Stimulated activated naive CD8-positive, alpha-beta T cell treated with anti-CD3 and anti-CD28 coated beads, Interleukin-15, amount 100 ng/mL, for 72 hours (primary cell): ENCODE measurements at places on chromosomes 4 and X.

DNA sequence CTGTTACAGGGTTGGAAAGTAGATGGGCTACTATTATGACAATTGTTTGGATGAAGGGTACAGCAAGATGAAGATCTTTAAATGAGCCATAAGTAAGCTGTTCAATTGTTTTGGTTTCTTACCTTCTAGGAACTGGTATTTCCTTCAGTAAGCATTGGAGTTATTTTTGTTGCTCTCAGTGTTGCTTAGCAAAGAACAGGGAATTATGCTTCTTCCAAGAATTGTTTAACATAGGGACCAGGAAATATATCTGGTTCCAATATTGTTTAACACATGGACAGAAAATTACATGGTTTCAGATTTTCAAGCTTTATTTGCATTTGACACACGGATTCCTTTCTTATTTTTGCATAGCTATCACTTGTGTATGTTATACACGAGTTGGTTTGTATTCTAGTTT lies 1999.0 kb downstream of the ARAP2 start:
- DNase-seq: no peak

DNA sequence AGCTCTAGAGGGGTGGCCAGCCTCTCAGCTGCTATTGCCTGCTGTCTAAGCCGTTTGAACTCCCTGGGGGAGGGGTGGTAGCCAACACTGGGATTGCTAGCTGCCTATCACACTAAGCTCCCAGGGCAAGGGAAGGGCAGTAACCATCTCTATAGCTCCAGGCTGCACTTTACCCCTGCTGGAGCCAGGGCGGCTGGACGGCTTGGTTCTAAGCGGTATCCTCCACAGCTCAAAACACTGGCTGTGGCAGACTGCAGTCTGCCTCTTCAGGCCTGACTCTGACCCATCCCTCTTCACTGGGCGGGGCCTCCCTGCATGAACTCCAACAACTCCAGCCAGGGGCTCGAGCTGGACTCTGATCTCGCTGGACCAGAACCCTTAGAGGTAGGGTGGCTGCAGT lies 55.3 kb upstream of the GNRHR start:
- no peak for DNase-seq

DNA sequence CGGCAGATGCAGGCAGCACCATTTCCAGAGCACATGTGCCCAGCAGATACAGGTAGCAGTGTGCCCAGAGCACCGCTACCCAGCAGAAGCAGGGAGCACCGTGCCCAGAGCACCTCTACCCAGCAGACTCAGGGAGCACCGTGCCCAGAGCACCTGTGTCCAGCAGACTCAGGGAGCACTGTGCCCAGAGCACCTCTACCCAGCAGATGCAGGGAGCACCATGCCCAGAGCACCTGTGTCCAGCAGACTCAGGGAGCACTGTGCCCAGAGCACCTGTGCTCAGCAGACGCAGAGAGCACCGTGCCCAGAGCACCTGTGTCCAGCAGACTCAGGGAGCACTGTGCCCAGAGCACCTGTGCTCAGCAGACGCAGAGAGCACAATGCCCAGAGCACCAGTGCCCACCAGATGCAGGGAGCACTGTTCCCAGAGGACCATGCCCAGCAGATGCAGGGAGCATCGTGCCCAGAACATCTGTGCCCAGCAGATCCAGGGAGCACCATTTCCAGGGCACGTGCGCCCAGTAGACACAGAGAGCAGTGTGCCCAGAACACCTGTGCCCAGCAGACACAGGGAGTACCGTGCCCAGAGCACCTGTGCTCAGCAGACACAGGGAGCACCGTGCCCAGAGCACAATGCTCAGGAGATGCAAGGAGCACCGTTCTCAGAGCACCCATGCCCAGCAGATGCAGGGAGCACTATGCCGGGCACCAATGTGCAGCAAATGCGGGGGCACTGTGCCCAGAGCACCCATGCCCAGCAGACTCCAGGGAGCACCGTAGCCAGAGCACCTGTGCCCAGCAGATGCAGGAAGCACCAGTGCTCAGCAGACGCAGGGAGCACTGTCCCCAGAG lies 236.4 kb downstream of the DHRSX start:
- DNase-seq: no peak

DNA sequence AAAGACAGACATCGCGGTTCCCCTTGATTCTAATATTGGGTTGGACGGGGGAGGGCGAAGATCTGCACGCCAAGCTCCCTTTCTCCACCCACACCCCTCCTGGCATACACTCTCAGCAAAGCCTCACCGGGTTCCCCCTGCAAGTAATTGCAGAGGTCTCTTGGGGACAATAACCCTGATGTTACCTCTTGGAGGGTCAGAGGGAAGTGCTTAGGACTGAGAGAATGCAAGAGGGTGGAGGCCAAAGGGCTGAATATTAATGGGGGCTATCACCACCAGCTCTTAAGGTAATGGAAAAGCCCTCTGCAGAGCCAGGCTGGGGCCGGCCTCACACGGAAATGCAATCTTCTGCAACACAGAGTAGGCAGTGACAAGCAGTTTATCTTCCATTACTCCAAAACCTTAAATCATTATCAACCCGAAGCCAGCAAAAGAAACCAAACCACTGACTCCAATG lies 344.1 kb upstream of the GATB start:
- DNase-seq: no peak

GRCh38 chr4:22299678-22300077 lies 216.2 kb downstream of the ADGRA3 start:
- DNase-seq: no peak

GRCh38 chr4:37528166-37528885 lies 157.8 kb downstream of the RELL1 start:
- DNase-seq: no peak

GRCh38 chr4:186441502-186441901 lies 113.9 kb downstream of the MTNR1A start:
- DNase-seq: no peak

DNA sequence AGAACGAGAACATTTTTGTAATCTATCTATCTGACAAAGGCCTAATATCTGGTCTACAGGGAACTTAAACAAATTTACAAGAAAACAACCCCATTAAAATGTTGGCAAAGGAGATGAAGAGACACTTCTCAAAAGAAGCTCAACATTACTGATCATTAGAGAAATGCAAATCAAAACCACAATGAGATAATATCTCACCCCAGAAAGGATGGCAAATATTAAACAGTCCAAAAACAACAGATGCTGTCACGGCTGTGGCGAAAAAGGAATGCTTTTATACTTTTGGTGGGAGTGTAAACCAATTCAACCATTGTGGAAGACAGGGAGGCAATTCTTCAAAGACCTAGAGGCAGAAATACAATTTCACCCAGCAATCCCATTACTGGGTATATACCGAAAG lies 2284.8 kb downstream of the ARAP2 start:
- no peak for DNase-seq

GRCh38 chr4:40182001-40182400 lies 14.8 kb upstream of the RHOH start:
- no peak for DNase-seq

DNA sequence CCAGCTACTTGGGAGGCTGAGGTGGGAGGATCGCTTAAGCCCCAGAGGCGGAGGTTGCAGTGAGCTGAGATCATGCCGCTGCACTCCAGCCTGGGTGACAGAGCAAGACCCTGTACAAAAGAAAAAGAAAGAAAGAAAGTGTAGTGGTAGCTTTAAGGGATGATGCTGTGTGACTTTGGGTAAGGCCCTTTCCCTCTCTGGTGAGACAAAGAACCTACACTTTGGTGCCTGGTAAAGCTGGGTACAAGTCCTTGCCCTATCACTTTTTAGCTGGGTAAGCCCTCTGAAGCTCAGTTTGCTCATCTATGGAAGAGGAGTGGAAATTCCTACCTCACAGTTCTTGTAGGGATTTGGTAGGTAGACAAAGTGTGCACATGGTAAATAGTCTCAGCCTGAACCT lies 1.7 kb upstream of the IQSEC2 start:
- DNase-seq: no peak

DNA sequence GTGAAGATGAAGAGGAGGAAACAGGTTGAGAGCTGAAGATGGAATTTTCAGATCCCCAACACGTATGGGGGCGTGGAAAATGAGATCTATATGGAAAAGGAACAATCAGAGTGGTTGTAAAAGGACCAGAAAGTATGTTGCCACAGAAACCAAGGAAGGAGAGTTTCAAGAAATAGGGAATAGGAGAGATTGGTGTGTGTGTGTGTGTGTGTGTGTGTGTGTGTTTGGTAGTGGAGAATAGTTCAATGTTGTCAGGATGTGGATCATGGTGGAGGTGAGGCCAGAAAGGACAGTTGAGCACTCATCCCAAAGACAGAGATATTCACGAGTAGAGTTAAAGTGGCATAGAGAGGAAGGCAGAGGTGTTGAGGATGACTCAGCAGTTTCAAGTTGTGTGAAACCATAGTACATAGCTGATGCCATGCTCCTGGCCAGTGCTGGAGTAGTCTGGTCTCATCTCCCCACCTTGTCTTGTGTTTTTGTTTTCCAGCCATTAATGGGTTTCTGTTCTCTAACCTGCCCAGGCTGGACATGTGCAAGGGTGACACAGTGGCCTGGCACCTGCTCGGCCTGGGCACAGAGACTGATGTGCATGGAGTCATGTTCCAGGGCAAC lies 36.1 kb downstream of the HEPH start:
- DNase-seq: no peak

GRCh38 chr4:157803845-157804521 lies 368.8 kb downstream of the GASK1B start:
- no peak for DNase-seq

DNA sequence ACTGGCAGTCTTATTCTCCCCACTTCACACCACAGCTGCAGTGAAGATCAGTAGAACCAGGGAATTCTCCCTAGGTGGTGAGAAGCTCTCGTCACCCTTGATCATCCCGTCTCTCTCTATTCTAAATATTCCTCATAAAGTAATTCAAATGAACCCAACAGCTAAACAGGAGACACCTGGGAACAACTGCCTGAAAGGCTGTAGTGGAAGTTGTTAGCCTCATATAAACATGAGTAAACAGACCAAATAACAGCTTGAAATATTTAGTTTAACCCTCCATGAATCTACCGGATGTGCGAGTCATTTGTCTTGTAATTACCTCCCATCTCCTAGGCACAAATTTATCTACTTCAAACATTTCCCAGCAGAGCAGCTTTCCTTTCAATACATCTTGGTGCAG lies 30.4 kb upstream of the APELA start:
- DNase-seq: no peak

GRCh38 chr4:16391196-16391595 lies 164.9 kb upstream of the TAPT1 start:
- DNase-seq: no peak

DNA sequence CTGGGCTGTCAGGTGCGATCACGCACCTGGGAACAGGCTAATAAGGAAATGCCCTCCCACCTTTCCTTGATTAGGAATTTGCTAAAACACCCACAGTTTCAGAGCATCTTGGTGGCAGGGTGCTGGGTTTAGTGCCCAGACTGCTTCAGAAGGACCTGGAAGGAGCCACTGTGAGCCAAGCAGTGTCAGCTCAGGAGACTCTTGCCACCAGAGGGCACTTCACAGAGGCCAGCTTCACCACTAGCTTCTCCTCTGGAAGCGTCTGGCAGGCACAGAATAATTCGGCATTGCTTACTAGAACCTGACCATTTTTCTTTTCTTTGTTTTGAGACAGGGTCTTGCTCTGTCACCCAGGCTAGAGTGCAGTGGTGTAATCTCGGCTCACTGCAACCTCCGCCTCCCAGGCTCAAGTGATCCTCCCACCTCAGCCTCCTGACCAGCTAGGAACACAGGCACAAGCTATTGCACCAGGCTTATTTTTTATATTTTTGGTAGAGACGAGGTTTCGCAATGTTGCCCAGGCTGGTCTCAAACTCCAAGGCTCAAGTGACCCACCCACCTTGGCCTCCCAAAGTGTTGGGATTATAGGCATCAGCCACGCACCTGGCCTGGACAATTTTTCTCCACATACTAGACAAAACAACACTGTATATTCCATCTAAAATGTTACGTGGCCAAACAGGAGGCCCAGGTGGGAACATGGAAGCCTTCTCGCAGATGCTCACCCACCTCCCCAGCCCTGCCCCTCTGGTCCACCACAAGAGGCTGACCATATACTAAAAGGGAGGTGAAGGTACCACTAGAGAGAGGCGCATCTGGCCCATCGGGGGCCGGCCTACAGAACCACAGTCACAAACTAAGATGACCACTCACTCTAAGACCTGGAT lies 14.1 kb downstream of the NOP14 start:
- DNase-seq: no peak

DNA sequence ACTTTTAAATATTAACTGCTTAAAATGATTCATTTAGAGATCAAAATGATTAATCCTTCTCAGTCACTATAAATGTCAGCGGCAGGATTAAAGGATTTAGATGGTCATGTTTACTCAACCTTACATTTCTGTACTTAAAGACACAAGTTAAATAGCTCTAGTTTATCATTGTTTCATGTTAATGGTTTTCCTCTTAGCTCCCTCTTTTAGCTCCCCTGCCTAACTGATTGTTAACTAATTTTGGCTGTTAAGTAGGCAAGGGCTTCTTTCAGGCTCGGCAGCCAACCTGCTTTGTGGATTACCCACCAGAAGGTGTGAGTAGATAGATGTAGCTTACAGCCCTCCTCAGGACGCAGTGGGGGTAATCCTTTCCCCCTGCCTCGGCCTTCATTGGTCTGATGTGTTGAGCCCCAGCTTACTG lies 96.0 kb downstream of the TENM3 start:
- no peak for DNase-seq

DNA sequence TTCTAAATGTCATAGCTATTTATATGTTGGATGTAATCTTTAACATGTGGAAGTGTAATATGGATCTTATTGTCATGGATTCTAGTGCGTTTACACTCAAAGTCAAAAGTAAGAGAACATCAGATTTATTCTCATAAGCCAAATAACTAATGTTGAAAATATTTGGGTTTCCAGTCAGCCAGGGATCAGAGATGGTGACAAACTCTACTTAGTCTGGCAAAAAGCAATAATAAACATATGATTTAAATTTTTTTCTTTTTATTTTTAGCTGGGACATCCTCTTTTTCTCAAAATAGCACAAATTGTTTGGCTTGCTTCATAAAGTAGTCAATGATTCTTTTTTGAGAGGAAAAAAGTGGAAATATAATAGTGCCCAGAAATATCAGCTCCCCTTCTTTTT lies 392.3 kb downstream of the ARHGAP24 start:
- DNase-seq: no peak

GRCh38 chrX:76279007-76279406 lies 106.1 kb downstream of the PBDC1 start:
- peak; percentile 2 for DNase-seq

GRCh38 chr4:36332023-36332781 lies 50.8 kb downstream of the DTHD1 start:
- DNase-seq: no peak

GRCh38 chrX:107505223-107505622 lies 55.8 kb downstream of the FRMPD3 start:
- no peak for DNase-seq

- no peak for DNase-seq
These were observed 21.7 kb downstream of the DDIT4L start for GRCh38 chr4:100168521-100168920.

- DNase-seq: no peak
These were observed 48.2 kb upstream of the SLIT2 start for GRCh38 chr4:20203508-20203907.
